Body of pancreas (tissue), 4 donors: ENCODE measurements at places on chromosomes 4 and X. TPM values are rescaled to one million over a fixed set of nuclear protein-coding genes. Genes with fewer than 3 reads are reported as not detected.
A peak's percentile ranks its signal among the peaks of the same experiment; 100 is the strongest.

GRCh38 chr4:170805352-170805751 lies 715.6 kb upstream of the AADAT start:
- no peak overlapping the region for H3K27ac ChIP-seq
- H3K4me3 ChIP-seq: no peak overlapping the region
- DNase-seq: no peak
- H3K36me3 ChIP-seq: no peaks in the 10 kb centered on the region
- no peaks in the 10 kb centered on the region for H3K4me1 ChIP-seq

- no peaks in the 10 kb centered on the region for H3K36me3 ChIP-seq
- H3K4me3 ChIP-seq: no peak overlapping the region
- peaks cover 7% of the 10 kb centered on the region for H3K4me1 ChIP-seq
- no peak for DNase-seq
Measured at GRCh38 chr4:3354455-3354811, 61.6 kb downstream of the RGS12 start.

Gene BMX
- not detected for total RNA-seq

GRCh38 chr4:154743683-154744340 lies at the start of gene LRAT:
Gene LRAT, plus strand, starts transcription at chr4:154744000. Its CDS starts 327 bp downstream, at chr4:154744327.
- no peaks in the 10 kb centered on the region for H3K36me3 ChIP-seq
- peak within 1 kb of the TSS; percentile 34 for H3K27ac ChIP-seq
- H3K4me3 ChIP-seq: peak within 1 kb of the TSS; percentile 50

- H3K27ac ChIP-seq: no peak overlapping the region
- no peak for DNase-seq
- H3K36me3 ChIP-seq: no peaks in the 10 kb centered on the region
Measured at GRCh38 chr4:62640296-62640695, 1440.2 kb downstream of the ADGRL3 start.

Gene GK2
- total RNA-seq: not detected

DNA sequence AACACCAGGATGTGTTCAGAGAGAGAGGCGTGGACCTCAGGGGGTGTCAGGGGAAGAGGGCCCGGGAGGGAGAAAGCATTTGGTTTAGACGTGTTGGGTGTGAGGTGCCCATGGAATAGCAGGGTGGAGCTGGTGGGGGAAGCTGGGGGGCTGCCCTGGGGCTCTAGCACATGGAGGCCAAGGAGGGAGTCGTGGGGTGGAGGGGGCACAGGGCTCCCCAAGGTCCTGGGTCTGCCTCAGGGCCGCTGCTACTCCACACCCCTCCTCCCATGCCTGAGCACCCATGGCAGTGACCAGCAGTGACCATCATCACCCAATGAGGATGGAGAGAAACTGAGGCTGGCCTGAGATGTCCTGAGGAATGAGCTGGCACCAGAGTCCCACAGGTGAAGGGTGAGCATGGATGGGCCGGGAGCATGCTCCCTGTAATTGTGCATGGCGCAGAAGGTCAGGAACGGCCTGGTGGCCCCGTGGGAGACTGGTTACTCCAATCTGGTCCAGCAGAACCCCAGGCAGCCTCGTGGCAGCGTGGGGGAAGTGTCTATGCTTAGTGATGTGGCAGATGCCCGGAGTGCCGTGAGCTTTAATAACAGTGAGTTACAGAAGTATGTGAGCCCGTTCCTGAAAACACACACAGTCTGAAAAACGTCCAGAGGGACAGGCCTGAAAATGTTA lies 69.4 kb upstream of the GPR78 start:
- H3K27ac ChIP-seq: no peak overlapping the region
- no peaks in the 10 kb centered on the region for H3K36me3 ChIP-seq
- peaks cover 13% of the 10 kb centered on the region for H3K4me1 ChIP-seq
- DNase-seq: no peak
- no peak overlapping the region for H3K4me3 ChIP-seq

DNA sequence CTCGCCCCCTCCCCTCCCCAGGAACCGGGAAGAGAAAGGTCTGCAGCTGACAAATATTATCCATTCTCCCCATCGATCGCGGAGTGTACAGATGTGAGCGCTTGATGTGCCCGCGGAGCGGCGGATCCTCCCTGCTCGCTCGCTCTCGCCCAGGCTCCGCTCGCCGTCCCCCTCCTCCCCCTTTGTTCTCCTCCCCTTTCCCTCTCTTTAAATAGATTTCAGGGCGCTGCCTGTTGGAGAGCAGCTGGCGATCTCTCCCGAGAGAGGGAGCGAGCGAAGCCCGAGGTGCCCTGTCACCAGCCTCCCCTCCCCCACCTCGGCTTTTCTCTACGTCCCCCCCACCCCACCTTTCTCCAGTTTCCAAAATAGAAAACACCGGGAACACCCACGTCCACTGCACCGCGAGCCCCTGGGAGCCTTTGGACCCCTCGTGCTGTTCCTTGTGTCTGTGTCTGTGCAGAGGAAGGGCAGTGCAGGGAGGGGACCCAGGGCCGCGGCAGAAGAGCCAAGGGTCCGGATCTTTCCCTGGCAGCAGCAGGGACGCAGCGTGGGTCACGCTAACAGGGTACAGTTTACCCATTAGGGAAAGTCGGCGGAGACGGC lies 56.6 kb upstream of the BCOR start:
- no peaks in the 10 kb centered on the region for H3K27me3 ChIP-seq
- peaks cover 26% of the 10 kb centered on the region for H3K4me1 ChIP-seq
- H3K36me3 ChIP-seq: no peaks in the 10 kb centered on the region
- H3K4me3 ChIP-seq: no peak overlapping the region
- peak overlapping the region; percentile 53 for H3K27ac ChIP-seq

DNA sequence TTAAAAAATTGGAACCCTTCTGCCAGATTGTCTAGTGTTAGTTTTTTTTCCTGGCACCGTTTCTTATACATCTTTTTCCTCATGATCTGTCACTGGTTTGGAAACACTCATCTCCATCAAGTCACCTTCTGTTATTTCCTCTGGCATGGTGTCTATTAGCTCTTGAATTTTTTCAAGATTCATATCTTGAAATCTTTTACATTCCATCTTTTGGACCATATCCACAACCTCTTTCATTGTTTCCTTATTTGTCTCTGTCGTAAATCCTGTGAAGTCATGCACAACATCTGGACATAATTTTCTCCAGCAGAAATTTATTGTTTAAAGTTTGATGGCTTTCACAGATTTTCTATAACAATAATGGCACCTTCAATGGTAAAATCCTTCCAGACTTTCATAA lies 10.2 kb upstream of the TMEM185A start:
- H3K36me3 ChIP-seq: no peaks in the 10 kb centered on the region
- no peak overlapping the region for H3K4me3 ChIP-seq
- no peaks in the 10 kb centered on the region for H3K4me1 ChIP-seq
- H3K27ac ChIP-seq: no peak overlapping the region
- H3K27me3 ChIP-seq: no peaks in the 10 kb centered on the region

- no peaks in the 10 kb centered on the region for H3K27me3 ChIP-seq
- H3K36me3 ChIP-seq: no peaks in the 10 kb centered on the region
- H3K4me1 ChIP-seq: peaks cover 13% of the 10 kb centered on the region
- peak; percentile 98 for DNase-seq
Measured at GRCh38 chr4:184733654-184734524, at the start of gene CENPU. Gene CENPU, minus strand, starts transcription at chr4:184734096. Its CDS starts 34 bp downstream, at chr4:184734062.

Gene SPANXN3
- not detected for total RNA-seq

DNA sequence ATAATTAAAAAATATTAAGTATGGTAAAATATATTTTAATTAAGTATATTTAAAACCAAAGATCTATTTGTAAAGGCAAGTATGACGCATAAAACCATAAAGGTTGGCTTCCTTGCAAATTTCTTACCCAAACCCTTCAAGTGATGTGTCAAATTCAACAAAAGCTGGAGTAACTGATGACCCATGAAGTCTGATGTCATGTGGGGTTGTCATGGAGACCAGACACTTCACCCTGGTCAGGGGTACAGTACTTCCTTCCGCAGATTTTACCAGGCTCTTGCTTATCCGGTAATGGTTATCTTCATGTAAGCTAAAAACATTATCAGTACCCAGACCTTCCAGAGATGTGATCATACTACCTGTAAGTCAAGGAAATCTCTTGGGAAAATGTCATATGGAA lies 170.1 kb downstream of the WDFY3 start:
- DNase-seq: no peak
- H3K4me3 ChIP-seq: no peak overlapping the region
- no peaks in the 10 kb centered on the region for H3K27me3 ChIP-seq
- no peaks in the 10 kb centered on the region for H3K36me3 ChIP-seq

GRCh38 chr4:37590016-37590415 lies 96.2 kb downstream of the RELL1 start:
- H3K27me3 ChIP-seq: no peaks in the 10 kb centered on the region
- no peaks in the 10 kb centered on the region for H3K36me3 ChIP-seq
- H3K4me3 ChIP-seq: no peak overlapping the region
- no peaks in the 10 kb centered on the region for H3K4me1 ChIP-seq
- no peak for DNase-seq
- H3K27ac ChIP-seq: no peak overlapping the region

Gene SLC4A4
- total RNA-seq: 402 TPM

Gene CDK16
- total RNA-seq: 53.2 TPM

Gene FHDC1
- 0.99 TPM for total RNA-seq

- H3K4me3 ChIP-seq: no peak overlapping the region
- H3K27me3 ChIP-seq: no peaks in the 10 kb centered on the region
- no peak overlapping the region for H3K27ac ChIP-seq
- no peak for DNase-seq
Measured at GRCh38 chrX:108138814-108139702, 47.5 kb downstream of the ATG4A start.

DNA sequence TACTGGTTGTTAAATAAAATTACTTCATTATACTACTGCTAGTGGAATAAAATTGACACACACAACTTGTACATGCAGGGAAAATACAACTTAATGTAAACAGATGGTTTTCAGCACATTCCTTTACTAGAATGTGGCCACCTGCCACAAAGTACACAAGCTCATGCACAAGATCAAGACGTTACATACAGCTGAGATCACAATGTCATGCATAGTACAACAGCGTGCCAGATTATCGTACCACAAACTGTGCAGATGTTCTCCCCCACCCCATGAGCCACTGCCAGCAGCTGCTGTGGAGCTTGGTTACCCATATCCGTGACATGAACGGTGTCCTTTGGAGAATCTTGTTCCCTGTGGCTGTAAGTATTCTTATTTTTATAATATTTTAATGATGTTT lies 27.7 kb downstream of the FBXO8 start:
- H3K27ac ChIP-seq: no peak overlapping the region
- peaks cover 10% of the 10 kb centered on the region for H3K4me1 ChIP-seq
- no peaks in the 10 kb centered on the region for H3K36me3 ChIP-seq
- no peak overlapping the region for H3K4me3 ChIP-seq
- DNase-seq: no peak

DNA sequence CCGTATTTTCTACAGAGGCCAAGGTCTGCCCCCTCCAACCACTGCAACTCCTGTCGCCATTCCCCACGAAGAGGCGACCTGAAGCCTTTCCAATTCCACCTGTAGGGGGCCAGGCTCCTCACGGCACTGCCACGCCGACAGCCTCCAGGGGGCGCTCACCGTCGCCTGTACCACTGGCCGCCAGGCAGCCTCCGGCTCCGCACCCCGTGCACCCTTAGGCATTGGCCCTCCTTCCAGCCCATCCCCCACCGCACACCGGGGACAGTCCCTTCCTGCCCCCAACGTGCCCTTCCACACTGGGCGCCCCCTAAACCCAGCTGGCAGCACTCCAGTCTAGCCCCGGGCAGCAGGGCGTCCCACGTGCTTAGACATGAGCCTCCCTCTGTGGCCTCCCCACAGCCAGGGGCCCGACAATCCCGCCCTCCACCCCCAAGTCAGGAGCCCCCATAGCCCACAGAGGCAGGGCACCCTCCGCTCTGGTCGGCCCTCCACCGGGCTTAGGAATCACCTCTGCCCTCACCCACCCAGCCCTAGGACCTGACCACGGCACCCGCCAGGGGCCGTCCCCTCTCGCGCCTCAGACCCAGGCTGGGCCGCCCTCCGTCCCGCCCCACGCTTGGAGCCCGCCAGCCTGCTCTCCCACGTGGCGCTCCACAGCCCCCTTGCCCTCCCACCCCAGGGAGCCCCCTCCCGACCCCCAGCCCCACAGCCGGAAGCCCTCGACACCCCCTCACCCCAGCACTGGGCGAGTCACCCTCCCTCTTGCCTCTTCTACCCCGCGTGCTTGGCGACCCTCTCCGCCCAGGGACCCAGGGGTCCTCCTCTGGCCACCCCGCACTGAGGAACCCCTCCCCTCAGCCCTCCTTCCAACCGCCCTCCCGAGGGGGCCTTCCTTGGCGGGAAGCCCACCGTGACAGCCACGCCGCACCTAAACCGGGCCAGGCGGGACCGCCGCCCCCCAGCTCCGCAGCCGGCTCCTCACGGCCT lies 711 bp downstream of the PNMA6E start:
- H3K27ac ChIP-seq: no peak overlapping the region
- H3K4me3 ChIP-seq: no peak overlapping the region
- H3K36me3 ChIP-seq: no peaks in the 10 kb centered on the region

Gene CLTRN
- total RNA-seq: 1.3 TPM

DNA sequence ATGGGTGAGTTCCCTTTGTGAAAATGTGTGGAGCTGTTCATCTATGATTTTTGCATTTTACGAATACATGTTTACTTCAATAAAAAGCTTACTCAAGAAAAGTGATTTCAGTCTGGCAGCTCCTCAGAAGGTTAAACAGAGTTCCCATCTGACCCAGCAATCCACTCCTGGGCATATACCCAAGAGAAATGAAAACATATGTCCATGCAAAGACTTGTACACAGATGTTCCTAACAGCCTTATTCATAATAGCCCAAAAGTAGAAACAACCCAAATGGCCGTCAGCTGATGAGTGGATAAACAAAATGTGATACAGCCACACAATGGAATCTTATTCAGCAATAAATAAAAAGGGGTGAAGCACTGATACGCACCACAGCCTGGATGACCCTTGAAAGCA lies 20.8 kb downstream of the CLCN4 start:
- H3K4me1 ChIP-seq: peaks cover 13% of the 10 kb centered on the region
- no peak overlapping the region for H3K27ac ChIP-seq
- no peaks in the 10 kb centered on the region for H3K36me3 ChIP-seq
- DNase-seq: no peak

Gene PDCL2
- total RNA-seq: not detected

GRCh38 chrX:13198056-13198761 lies 121.6 kb downstream of the ATXN3L start:
- peaks cover 40% of the 10 kb centered on the region for H3K4me1 ChIP-seq
- peak; percentile 32 for DNase-seq
- no peaks in the 10 kb centered on the region for H3K27me3 ChIP-seq
- H3K27ac ChIP-seq: peak overlapping the region; percentile 67
- no peaks in the 10 kb centered on the region for H3K36me3 ChIP-seq

GRCh38 chr4:152534541-152535359 lies 1.1 kb downstream of the FBXW7 start:
- DNase-seq: peak; percentile 34
- H3K27ac ChIP-seq: peak overlapping the region; percentile 93
- no peaks in the 10 kb centered on the region for H3K36me3 ChIP-seq
- H3K4me3 ChIP-seq: peak overlapping the region; percentile 100
- H3K4me1 ChIP-seq: peaks cover 31% of the 10 kb centered on the region

Gene MAGEB2
- not detected for total RNA-seq

GRCh38 chr4:106494066-106494465 lies 125.5 kb upstream of the GIMD1 start:
- no peak overlapping the region for H3K27ac ChIP-seq
- H3K4me3 ChIP-seq: no peak overlapping the region
- DNase-seq: no peak
- H3K36me3 ChIP-seq: no peaks in the 10 kb centered on the region

DNA sequence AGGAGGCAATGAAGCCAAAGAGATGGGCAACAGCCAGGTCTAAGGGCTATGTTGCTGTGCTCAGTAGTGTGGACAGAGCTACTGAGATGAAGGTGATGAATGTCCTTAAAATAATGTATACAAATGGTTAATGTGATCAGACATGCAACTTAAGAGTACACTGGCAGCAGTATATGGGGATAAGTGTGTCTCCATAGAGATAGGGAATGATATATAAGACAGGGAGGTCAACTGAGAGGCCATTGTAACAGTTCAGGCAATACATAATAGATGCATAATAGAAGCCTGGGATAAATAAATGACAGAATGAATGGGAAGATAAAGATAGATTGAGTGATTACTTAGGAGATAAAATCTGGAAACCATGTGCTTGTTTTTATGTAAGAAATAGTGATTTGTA lies 250.0 kb downstream of the CFAP299 start:
- H3K27ac ChIP-seq: no peak overlapping the region
- no peaks in the 10 kb centered on the region for H3K27me3 ChIP-seq
- no peaks in the 10 kb centered on the region for H3K4me1 ChIP-seq
- DNase-seq: no peak
